AML-193 (cell line): ENCODE measurements at places on chromosomes 11 and 22.

DNA sequence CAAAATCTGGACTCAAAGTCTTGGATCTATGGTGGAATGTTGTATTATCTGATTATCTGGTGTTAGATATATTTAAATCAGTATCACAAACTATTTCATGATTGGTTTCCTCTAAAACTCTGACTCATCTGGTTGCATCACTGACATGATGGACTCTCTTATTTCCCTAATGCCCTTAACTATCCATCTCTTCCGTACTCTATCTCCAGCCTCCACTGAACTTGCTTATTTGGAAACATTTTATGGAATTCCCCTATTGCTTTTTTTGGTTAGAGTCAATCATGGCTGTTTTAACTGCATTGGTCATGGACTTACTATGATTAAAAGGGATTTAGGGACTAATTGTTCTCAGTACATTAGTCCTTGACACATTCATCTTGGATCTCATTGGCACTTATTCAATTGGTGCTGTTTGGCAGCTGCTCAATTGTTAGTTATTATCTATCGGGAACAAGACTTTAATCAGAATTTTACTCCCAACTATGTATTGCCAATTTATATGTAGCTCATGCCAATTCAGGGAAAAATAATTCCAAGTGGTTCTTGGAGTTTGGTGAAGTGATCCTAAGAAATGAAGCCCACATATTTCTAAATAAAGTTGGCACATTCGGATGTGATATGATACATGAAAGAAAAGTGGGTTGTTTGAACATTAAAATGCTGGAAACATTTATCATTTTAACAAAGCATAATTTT, 942.0 kb upstream of the CCDC90B start:
- DNase-seq: no peak

DNA sequence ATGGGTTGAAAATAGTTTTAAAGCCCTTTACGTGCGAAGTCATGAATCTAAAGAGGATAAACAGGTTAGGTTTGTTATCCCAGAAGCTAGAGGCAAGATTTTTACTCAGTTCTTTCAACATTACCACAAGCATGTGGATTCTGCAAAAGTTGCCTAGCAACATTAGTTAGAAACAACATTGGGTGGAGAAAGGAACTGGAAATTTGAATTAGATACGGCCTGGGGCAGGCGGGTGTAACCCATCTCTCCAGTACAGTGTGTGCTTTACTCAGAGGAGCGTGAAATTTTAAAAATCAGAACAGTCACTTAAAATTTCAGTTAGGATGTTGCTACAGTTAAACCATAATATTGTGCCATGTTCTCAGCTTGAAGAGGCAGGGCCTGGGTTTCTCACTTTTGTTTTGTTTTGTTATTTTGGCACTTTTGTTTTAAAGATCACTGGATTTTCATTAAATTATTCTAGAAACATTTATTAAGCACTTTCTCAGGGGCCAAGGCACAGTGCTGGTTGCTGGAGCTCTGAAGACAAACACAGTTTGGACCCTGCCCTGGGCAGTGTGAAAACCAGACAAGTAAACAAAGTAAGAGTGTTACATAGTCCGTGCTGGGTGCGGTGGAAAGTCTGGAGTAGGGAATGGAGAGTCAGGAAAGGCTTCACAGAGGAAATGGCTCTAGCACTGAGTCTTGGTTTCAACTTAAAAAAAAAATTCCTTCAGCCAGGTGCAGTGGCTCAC, 4.4 kb upstream of the WEE1 start:
- peak; percentile 40 for DNase-seq

GRCh38 chr11:134640971-134641968, 229.2 kb upstream of the B3GAT1 start:
- DNase-seq: no peak

GRCh38 chr11:43410394-43410793, 51.7 kb downstream of the TTC17 start:
- no peak for DNase-seq

DNA sequence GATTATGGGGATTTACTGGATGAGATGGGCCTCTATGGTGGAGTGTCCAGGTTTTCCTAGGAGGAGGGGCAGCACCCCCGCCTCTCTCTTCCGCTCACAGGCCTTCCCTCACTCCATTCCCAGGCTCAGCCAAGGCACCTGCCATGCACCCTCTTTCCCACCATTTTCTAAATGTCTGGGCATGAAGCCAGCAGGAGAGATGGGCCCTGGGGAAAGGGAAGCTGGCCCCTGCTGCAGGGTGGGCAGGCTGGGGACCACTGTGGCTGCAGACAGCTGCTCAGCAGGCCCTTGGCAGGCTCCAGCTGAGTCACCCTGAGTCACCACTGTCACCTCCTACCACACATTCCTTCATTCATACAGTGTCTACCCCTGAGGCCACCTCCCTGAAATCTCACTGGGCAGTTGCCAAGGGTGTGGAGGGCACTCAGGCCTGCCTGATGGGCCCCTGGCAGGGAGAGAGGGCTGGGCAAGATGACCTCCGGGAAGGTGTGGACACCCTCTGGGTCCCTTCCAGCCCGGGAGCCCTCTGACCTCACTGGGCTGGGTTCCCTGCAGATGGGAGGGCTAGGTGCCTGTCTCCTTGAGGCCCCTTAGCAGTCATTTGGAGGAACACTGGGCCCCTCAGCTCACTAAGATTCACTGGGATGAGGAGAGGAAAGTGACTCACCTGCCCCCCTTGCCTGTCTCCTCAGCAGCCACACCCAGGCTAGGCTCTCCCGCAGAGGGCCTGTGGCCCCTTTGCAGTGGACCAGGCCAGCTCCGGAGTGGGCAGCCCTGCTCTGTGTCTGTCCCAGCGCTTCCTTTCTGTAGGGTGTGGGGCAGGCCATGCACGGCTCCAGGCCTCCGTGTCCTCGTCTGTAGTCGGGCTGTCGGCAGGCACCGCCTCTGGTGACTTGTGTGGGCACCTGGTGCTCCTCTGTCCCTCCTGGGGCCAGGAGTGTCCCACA, 7.8 kb downstream of the MYEOV start:
- peak; percentile 40 for DNase-seq

DNA sequence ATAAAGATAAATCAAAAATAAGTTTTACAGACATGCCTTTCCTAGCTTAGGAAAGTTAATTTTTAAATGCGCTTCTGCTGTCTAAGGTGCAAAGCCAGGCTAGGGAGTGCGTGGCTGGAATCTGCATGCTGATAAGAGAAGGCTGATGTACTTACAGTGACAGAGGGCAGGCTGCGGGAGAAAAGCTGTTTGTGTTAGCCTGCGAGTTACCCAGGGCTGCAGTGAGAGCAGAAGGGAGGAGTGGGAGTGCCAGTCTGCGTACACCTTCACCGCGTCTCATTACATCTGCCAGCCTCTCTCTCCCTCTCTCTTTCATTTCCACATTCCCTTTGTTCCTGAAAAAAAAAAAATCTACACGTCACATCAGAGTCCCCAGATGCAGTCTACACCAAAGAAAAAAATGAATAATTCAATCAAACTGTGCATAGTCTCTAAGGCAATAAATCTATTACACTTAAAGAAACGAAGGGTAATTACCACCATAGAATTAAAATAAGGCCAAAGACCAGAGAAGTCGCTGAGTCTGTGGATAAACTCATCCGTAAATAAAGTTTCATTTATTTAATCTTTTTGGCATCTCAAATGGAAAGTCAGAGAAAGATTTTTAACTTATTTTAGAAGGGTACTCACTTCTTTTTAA, 126.4 kb upstream of the C11orf58 start:
- no peak for DNase-seq

DNA sequence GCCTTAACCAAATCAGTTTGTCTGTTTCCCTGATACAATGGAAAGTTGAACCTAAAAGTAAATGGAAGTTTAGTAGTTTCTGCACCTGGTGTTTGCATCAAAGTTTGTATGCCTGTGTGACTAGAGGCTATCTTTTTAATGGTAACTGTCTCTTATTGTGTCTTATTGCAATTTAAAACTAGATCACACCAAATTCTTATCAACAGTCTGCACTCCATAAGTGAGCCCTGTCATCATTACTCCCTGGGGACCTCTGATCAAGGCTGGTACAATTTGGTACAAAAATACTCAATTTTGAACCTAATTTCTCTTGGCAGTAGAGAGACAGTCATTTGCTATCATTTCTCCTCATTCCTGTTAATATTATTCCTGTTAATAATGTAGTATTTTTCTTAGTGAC, 38.1 kb downstream of the ARHGAP1 start:
- no peak for DNase-seq

- DNase-seq: no peak
Observed at GRCh38 chr11:94938095-94939055, 35.0 kb downstream of the CWC15 start.

DNA sequence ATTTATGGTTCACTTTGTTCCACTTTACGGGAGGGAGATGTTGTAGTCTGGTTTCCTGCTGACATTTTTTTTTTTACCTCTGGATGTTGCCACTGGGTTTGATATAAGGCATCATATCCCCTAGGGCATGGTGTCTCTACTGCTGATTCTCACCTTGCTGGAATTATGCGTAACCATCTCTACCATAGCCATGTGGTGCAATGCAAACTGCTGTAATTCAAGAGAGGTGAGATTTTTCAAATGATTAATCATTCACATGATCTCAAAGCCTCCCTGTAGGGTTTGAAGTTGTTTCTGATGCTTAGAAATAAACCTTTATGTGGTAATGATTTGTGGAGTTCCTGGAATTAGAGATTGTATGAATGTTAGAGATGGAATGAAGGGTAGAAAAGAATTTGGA, 13.0 kb downstream of the MS4A3 start:
- no peak for DNase-seq

- DNase-seq: no peak
Observed at GRCh38 chr11:59463190-59463641, 6.5 kb downstream of the OR4D6 start.

DNA sequence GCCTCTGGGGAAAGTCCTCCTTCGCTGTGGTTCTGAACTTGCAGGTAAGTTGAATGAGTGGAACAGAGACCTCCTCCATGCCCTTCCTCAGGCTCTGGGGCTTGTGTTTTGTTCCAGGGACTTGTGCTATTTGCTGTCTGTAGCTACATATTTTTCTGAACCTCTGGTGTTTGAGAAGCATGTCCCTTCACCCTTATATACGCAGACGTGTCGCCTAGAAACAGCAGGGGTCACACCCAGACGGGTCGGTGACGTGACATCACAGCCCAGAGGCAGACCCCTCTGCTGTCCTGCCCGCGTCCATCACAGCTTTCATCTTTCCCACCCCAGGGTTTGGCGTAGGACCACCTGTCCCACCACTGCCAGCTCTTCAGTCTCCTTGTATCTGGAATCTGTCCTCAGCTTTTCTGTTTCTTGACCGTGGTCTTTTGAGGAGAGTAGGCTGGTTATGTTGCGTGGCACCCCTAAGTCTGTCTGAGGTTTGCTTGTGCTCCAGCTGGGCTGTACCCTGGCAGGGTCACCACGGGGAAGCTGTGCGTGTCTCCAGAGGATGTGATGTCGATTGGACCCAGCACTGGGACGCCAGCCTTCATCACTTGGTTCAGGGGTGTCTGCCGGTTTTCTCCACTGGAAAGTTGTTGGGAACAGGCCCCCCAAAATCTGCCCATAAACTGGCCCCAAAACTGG, 13.4 kb upstream of the MUC5B start:
- no peak for DNase-seq

DNA sequence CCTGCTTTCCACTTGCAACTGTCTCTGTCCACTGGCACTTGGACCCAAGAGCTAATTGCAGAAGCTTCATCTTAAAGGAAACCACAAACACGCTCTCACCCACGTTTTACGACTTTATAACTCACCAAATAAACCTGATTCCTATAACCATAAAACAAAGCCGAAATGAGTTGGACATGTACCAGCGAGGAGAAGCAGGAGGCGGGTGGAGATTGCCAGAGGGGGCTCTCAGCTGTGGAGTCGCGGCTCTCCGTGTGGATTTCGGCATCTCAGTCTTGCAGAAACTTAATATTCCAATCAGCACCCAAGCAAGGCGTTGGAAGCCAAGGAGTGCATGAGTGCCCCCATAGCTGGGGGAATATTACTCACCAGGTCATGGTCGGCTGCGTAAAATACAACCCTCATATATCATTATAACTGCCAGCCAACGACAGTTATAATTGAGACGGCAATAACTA, 483.6 kb downstream of the MN1 start:
- no peak for DNase-seq

DNA sequence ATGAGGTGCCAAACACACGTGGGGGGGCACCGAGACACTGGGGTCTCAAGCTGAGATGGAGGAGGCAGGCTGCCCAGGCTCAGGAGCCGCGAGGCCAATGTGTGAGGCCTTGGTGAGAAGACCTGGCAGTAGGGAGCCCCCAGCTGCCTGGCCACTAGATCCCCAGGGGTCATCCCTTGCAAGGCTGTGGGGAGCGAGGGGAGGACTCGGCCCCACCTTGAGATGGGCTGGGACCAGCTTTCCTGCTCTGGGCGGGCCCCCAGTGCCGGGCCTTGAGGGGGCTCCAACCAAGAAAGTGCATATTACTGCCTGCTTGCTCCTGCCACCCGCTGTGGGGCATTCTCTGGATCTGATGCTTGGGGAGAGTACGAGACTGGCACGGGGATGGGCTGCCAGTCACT, 107.0 kb downstream of the CTTN start:
- no peak for DNase-seq

DNA sequence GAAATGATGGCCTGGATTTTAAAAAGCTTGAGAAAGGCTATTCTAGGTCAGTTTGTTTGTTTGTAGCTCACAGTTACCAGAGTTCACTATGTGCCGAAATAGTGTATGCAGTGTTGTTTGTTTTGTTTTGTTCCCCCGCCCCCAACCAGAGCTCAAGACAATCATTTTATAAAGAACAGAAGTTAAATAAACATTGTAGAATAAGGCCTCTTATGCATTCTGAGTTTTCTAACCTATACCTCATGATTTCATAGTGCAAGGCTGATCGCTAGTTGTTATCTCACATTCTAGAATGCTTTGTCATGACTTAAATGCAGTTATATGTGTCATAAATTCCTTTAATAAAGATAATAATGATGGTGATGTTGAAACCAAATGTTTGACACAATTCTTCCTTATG, 7.8 kb downstream of the KCNA4 start:
- DNase-seq: no peak

DNA sequence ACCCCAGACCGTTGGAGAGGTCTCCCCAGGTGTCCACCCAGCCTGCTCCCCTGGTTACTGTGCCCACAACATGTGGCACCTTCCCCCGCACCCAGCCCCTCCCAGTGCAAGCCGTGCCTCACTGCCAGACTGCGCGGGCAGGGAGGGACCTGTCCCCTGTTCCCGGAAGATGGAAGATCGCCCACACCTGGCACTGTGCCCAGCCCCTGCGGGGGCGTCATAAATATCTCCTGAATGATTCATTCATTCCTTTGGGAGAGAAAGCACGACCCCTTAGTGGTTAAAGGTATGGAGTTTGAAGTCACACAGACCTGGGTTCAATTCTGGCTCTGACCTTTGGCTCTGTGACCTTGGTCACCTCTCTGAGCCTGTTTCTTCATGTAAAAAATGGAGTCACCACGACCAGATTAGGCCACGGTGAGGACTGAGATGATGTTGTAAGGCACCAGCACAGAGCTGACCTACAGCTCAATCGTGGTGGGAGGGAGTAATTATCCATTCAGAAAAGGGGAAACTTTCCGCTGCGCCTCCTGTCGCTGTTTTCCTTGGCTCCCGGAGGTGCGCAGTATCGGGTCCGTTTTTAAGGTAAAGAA, 497 bp upstream of the SYT12 start:
- no peak for DNase-seq

- no peak for DNase-seq
Observed at GRCh38 chr11:127230392-127230791, 229.8 kb upstream of the KIRREL3 start.
